Activated CD8-positive, alpha-beta memory T cell treated with anti-CD3 and anti-CD28 coated beads, Interleukin-2, amount 10 ng/mL, durations not matched to agents 7 days and 5 days (primary cell): ENCODE measurements at places on chromosomes 5 and 9.

- DNase-seq, result no peak
Observed at GRCh38 chr5:86735370-86735769, 117.6 kb downstream of the COX7C start.

GRCh38 chr5:1005904-1006655 lies 2.5 kb upstream of the NKD2 start:
- peak; percentile 34 for DNase-seq

DNA sequence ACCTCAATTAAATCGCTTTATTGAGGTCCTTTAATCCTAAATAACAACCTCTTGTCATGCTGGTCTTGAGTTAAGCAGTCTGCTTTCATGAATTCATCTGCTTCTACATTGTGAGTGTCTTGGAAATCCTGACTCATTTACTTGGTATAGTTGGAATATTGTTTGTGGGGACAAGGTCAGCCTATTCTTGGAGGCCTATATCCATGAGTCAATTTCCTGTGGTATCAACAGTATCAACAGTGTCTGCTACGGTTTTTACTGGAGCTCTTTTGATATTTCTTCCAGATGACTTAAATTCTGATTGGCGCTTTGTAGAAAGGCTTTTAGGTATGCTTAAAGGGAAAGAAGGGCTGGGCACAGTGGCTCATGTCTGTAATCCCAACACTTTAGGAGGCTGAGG lies 71.2 kb upstream of the PARP8 start:
- no peak for DNase-seq

- no peak for DNase-seq
Observed at GRCh38 chr9:114086009-114086408, 7.9 kb upstream of the AMBP start.

GRCh38 chr9:114588210-114588609 lies 641 bp downstream of the ATP6V1G1 start:
- DNase-seq, result no peak

DNA sequence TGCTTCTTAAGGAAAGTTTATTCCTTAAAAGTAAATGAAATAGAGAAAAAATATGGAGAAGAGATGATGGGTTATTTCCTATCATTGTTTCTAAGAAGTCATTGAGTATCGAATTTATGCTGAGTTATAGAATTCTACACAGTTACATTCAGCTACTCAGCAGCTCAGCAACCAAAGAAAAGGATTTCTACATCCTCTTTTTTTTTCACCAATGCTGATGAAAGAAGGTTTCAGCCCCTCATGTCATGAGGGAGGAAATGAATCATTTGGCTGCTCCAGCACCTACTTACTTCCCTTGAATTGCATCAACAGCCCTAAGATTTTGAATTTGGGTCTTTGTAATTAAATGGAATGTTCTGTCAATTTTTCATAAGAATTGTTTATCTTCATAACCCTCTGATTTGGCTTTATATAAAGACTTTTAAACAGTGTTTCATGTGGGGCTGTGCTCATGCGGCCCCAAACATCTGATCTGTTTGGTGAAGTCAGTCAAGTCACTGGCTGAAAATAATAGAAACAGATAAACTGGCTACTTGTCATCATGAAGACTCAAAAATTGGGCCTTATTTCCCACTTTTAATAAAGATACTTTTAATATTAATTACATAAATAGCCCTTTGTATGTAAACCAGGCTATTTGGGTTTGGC lies 18.5 kb upstream of the SNX2 start:
- DNase-seq, result no peak

- DNase-seq, result peak; percentile 85
Observed at GRCh38 chr9:99824378-99825171, 2.9 kb downstream of the NR4A3 start.

- DNase-seq, result no peak
Observed at GRCh38 chr5:95564450-95564849, 9.5 kb downstream of the ARSK start.
